AG09309 (cell line): ENCODE measurements at places on chromosomes 7 and 10.

DNA sequence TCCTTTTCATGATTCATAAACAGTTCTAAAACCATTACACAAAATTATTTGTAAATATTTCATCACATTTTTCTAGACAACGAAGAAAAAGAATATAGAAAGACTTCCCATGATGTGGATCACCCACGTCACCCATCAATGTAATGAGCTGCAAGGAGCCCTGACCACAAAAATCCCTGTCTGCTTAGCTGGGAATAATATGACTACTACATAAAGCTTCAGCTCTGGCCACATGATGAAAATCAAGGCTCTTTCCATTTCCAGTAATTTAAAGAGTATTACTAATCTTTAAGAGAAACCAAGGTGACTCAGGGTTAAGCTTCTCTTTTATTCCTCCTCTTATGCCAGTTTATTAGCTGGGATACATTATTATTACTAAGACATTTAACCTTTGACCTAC lies 180.8 kb upstream of the CACNA2D1 start:
- peak; percentile 86 for DNase-seq

GRCh38 chr7:148868378-148868674 lies 15.8 kb downstream of the EZH2 start:
- DNase-seq, result no peak

- DNase-seq, result no peak
Observed at GRCh38 chr10:18822156-18822555, 162.9 kb downstream of the ARL5B start.

DNA sequence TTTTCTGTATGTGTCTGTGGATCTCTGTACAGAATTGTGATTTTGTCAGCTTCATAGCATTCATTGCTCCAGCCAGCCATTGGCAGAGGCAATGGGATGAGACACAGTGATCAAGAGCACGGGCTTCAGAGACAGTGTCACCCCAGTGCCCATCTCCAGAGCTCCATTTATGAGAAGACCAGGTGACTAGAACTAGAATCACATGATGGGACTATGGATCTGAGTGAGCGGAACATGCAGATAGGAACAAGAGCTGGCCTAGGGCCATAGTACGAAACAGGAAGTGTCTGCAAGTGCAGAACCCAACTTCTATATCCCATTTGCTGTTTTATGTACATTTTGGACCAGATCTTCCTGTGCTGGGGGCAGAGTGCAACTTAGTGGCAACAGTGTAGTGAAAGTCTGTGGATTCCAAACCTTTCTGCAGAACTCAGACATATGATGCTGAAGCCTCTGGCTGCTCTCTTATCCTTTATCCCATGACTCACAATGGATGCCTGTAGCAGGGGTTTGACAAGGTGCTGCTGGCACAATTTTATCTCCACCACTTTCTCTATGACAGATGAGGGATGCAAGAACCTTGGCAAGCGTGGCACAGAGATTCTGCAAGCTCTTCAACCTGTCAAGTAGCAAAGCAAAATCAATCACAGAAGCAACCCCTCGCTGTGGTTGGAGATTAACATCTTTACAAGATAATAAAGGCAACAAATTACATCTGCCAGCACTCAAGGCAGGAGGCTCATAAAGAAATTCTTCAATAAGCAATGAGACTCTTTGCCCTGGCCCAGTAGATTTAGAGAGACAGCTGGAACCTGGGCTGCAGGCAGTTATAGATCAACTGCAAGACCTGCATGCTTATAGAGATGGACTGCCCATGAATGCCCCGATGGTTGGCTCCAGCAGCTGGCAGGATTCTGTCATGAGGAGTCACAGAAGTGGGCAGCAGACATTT lies 681.3 kb downstream of the TNS3 start:
- DNase-seq, result peak; percentile 79

DNA sequence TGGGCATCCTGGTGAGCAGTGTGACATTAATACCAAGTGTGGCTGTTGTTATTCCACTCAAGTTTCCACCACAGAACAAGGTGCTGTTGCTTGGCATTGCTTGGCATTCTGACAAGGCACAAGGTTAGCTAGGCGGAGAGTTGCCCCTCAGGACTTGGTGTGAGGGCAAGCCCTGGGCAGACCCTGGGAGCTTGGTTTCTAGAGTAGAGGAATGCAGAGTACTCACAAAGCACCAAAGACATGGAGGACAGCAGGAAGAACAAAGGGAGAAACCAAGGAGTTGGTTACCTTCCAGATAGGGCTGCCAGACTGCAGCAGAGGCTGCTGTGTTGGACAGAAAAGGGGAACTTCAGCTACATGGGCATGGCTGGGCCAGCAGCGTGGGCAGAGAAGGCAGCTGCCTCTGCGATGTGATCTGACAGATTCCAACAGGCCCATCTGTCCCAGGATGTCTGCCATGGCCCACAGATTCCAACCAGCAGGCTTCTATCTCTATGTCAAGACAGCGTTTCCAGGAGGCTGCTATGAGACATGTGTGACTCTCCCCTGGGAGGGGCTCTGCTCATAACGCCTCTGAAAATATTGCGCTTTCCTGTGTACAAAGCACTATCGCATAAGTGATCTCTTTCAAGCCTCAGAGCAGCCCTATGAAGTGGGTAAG lies 1.8 kb downstream of the GOLGA7B start:
- DNase-seq, result no peak

DNA sequence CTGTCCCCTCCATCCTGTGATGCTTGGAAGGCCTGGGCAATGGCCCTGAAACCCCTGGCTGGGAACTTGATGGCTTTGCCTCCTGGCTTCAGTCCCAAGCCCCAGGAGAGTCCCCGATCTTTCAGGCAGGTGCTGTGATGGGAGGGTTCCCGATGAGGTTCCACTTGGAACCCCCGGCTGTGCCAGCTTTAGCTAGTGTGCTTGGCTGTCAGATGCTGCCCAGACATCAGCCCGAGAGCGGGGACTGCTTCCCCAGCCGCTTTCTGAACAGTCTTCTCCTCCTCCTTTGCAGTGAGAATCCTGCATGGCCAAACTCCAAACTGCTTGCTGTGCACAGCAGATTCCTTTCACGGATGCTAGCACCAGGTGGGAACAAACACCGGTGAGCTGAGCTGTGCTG lies 58.1 kb downstream of the PKD1L1 start:
- no peak for DNase-seq

- no peak for DNase-seq
Observed at GRCh38 chr7:135965602-135966001, 11.6 kb downstream of the MTPN start.

DNA sequence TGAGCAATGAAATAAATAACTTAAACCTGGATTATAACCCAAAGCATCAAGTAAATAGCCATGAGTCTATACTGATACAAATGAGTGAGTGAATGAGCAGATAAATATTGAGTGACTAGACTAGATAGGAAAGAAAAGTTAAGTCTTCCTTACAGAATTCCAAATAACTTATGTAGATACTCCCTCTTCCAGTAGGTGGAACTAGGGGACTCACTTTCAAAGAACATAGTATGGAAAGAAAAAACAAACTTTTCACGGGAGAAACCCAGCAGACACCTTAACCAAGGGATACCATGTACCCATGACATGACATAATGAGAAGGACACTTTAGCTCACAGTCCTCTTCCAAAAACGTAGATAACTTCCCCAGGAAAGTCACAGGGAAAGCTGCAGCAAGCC lies 32.2 kb downstream of the CSGALNACT2 start:
- no peak for DNase-seq

GRCh38 chr10:93514521-93514920 lies 18.1 kb downstream of the CEP55 start:
- no peak for DNase-seq

GRCh38 chr10:121631365-121632029 lies 33.3 kb upstream of the FGFR2 start:
- DNase-seq, result no peak

DNA sequence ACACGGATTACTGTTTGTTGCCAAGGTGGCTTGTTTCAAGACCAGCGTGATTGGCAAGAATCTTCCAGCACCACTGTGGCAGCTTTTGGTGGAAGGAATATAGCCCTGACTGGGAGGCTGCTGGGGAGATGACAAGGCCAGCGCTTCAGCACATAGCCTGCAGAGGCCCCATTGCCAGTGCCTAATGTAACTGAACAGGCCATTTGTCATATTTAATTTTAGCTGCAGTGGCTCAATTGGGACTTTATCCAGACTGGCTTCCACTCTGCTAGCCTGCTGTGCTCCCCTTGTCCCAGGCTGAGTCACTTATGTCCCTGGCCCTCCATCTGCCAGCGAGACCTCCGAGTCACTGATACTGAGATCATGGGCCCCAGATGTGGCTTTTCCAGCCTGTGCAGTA lies 483.1 kb downstream of the GALNT17 start:
- DNase-seq, result no peak

GRCh38 chr7:75948179-75948578 lies 33.2 kb downstream of the POR start:
- no peak for DNase-seq

- DNase-seq, result no peak
Observed at GRCh38 chr7:24283897-24284698, at the start of gene NPY. NPY (plus strand) TSS chr7:24284190; CDS start chr7:24285241, 1,051 bp downstream.
